DMS 273 treated with DMSO at 0.1 percent for 48 hours (cell line): ENCODE measurements at places on chromosomes 6 and 20.

GRCh38 chr20:33624399-33624798 is 37.7 kb upstream of the C20orf144 start:
- no peak for DNase-seq

- no peak for DNase-seq
Measured at GRCh38 chr20:43983359-43983758, 68.7 kb downstream of the TOX2 start.

GRCh38 chr20:47421076-47421475 is 64.6 kb upstream of the ZMYND8 start:
- no peak for DNase-seq

GRCh38 chr6:158011478-158011920 is 29.8 kb downstream of the SYNJ2 start:
- DNase-seq: no peak

GRCh38 chr6:135114355-135115145 is 59.9 kb upstream of the HBS1L start:
- no peak for DNase-seq

- DNase-seq: no peak
Measured at GRCh38 chr6:80959034-80959433, 793.4 kb downstream of the TENT5A start.

DNA sequence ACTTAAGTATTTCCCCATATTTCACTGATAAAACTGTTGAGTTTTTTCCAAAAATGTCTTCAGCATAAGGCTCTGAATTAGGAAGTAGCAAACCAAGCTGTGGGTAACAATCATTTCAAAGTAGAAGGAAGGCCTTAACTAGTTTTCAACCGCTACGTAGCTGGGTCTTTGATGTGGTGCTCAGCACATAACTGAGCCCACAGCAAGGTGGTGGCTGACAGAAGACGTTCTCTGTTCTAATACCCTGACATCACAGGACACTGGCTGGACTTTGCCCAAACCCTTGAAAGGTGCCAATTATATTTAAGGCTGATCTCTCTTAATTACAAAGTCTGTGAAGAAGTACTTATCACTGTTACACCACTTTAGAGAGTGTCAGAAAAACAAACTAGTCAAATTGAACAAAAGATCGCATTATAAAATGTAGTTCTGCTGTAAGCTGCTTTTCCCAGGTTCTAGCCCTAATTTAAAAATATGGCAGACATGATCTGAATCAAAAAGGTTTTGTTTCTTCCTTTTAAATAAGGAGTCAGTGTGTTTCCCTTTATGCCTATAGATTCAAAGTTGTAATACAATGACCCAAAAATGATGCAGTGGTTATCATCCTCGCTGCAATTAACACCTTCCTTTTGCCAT is 26.7 kb downstream of the MAN1A1 start:
- no peak for DNase-seq

DNA sequence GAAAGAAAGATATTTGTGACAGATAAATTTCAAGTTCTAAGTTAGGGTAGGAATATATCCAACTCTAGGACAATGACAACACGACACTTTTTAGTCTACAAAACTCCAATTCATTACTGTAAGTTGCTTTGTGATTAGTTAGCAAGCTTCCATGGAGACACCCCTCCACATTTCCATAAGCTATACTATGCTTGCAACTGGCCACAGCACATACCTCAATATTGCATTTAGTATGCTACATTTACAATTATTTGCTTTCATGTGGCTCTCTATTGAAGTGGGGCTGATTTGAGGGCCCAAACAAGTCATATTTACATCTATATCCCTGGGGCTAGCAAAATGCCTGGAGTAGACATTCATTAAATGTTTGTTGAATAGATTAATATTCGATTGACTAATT is 129.3 kb downstream of the HACE1 start:
- no peak for DNase-seq

DNA sequence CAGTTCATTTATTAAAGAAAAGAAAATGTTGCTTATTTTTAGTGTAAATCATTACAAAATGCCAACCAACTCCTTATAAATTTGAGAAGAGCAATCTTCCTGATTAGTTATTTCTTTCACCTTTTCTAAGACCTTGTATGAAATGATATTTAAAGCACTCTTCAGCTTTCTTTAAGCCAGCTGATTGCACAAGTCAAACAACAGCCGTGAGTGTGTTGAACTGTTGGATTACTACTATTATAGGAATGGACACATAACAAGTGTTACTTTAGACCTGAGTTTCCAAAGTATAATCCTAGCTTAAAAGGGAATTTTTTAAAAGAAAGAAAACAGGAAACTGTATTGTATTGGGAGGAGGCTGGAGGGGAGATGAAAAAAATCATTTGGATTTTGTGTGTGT is 26.8 kb upstream of the GLP1R start:
- no peak for DNase-seq

- DNase-seq: no peak
Measured at GRCh38 chr6:115078555-115078954, 735.7 kb upstream of the HS3ST5 start.

GRCh38 chr6:13429406-13429753 is 58.0 kb downstream of the GFOD1 start:
- DNase-seq: no peak

DNA sequence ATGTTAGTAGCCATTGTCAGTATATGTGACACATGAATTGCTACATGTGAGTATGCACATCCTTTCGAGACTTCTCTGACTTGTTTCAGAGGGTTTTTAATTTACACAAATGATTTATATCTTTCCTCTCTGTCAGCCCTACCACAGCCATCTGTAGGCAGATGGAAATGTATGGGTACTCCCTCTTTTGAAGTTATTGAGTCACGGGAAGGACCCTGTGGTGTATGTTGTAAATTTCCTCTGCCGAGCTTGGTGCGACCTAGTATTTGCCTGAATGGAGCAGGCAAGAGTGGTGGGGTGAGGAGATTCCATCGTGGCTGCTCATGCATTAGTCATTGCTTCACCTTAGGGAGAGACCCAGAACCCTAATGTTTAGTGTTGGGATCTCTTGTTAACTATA is 171.9 kb downstream of the JARID2 start:
- DNase-seq: no peak

GRCh38 chr6:99409672-99410071 is 15.4 kb downstream of the PNISR start:
- no peak for DNase-seq

DNA sequence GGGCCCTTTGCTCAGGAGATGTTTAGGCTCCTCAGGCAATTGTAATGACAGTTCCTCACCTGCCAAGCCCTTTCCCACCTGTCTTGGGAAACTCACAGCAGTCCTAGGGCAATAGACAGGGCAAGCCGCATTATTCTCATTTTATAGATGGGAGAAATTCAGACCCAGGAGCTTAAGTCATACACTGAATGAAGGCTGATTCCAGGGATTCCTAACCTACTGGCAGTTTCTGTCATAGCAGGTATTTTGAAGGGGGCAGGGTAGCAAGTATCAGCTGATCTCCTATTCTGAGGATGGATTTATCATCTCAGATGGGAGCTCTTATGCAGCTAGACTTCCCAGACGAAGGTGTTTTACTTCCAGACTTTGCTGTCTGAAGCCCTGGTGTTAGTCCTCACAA is 61.4 kb upstream of the MYL9 start:
- DNase-seq: no peak

- DNase-seq: no peak
Measured at GRCh38 chr20:45781391-45781931, 10.2 kb downstream of the WFDC3 start.

- DNase-seq: no peak
Measured at GRCh38 chr6:122869437-122870024, 80.5 kb downstream of the SMPDL3A start.

DNA sequence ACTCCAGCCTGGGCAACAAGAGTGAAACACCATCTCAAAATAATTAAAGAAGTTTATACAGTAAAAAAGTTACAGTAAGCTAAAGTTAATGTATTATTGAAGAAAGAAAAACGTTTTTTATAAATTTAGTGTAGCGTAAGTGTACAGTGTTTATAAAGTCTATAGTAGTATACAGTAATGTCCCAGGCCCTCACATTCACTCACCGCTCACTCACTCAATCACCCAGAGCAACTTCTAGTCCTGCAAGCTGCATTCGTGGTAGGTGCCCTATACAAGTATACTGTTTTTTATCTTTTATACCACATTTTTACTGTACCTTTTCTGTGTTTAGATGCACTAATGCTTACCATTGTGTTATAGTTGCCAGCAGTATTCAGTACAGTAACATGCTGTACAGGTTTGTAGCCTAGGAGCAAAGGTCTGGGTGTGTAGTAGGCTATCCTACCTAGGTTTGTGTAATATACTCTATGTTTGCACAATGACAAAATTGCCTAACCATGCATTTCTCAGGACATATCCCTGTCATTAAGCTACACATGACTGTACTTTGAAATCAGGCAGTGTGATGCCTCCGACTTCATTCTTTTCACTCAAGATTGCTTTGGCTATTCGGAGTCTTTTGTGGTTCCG is 16.7 kb downstream of the MGME1 start:
- DNase-seq: no peak

GRCh38 chr20:61223121-61223520 is 28.9 kb upstream of the CDH4 start:
- no peak for DNase-seq

- no peak for DNase-seq
Measured at GRCh38 chr6:15523679-15524630, 138.9 kb downstream of the DTNBP1 start.

GRCh38 chr6:31578184-31579118 is 3.1 kb downstream of the TNF start:
- DNase-seq: no peak

- no peak for DNase-seq
Measured at GRCh38 chr6:128000363-128000762, 99.5 kb upstream of the THEMIS start.

- DNase-seq: no peak
Measured at GRCh38 chr20:5680192-5680591, 70.0 kb upstream of the SHLD1 start.

DNA sequence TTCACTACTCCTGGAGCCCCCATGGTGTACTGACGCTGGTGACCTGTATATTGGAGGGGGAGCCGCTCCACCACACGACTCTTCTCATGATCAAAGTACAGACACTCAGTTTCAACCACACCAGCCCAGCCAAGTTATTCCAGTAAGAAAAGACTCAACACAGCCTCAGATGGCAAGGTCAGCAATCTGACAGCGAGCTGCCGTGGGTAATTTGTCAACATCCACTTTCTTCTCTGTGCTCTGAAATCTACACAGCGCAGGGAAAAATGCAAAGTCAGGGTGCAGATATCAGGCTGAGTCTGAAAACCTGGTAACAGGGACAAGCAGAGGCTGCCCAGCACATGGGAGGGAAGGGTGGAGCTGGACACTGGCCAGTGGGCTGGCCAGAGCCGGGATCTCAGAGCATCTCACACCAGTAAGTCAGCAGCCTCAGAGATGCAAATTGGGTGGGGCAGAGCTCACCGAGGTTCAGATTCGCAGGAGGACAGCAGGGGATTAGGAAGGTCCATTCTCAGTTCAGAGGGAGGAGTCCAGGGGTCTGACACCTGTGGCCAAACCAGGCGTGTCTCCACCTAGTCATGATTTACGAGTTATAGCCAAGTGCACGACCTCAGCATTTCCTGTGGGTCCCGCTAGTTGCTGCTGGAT is 44.5 kb upstream of the RPS6KA2 start:
- DNase-seq: no peak

DNA sequence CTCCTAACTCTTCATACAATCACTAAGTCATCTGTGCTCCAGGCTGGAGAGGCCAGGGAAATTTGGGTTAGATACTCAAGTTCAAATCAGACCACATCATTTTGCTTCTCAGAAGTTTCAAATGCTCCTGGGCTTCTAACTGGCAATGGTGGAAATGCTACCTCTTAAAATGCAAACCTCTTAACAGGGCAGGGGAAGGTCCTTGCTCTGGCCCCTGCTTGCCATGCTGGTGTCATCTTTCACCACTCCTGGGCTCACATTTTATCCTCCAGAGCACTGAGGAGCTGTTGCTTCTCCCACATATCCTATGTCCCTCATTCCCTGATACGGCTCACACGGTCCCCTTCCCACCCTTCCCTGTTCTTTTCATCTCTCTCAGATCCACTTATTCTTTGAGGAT is 41.8 kb upstream of the NT5E start:
- DNase-seq: no peak

DNA sequence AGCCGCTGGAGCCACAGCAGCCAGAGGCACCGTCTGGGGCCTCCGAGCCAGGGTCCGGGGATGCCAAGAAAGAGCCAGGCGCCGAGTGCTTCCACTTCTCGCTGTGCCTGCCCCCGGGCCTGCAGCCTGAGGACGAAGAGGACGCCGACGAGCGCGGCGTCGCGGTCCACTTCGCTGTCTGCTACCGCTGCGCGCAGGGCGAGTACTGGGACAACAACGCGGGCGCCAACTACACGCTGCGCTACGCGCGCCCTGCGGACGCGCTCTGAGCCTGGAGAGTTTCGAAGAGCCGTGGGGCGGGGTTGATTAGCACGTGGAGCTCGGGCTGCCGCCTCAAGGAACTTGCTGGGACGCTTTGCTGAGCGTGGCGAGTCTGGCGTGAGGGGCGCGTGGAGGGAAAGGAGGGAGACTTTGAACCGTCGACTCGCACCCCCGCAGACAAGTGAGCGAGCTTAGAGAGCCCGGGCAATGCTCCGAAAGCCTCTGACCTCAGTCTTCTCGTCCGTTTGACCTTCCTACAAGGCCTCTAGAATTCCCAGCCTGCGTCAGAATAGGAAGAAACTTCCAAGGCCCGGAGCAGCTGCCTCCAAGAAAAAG is 1.3 kb downstream of the PPP1R3G start:
- DNase-seq: no peak

DNA sequence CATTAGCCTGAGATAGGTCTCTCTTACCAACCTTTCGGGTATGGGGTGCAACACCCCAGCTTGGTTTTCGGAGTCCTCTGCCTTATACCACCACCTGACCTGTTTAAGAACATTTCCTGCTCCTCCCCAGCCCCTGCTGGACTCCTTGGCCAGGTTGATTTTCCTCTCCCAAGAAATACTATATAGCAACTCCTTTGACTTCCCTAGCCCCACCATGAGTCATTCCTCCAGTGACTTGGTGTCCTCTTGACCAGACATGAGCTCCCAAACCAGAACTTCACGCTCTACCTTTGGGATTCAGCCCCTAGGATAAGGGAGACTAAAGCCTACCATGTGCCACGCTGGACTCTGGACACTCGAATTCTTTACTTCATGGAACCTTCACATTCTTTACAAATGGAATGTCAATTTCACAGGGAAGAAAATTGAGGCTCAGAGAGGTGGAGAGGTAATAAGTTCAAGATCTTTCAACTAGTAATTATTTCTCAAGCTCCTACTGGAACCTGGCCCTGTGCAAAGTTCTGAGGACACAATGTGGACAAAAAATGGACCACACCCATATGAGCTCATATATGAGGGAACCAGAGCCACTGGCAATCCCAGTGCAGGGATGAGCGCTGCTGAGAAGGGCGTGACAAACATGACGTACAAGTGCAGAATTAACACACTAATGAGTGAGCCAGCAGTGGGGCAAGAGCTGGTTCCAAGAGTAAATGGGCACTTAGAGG is 48.2 kb downstream of the SIRPA start:
- DNase-seq: no peak
